HS-5 (cell line): ENCODE measurements at places on chromosomes 6 and 20.
A peak's percentile ranks its signal among the peaks of the same experiment; 100 is the strongest.

- DNase-seq = peak; percentile 23
Observed at GRCh38 chr6:89022798-89023197, 57.8 kb upstream of the PNRC1 start.

GRCh38 chr6:29517245-29517644, 29.5 kb upstream of the MAS1L start:
- DNase-seq = no peak

- DNase-seq = no peak
Observed at GRCh38 chr6:159490298-159490937, 202.6 kb downstream of the SOD2 start.

- no peak for DNase-seq
Observed at GRCh38 chr20:59300333-59301081, at the start of gene EDN3. Gene EDN3 (plus strand): TSS chr20:59300611. CDS start chr20:59300813, 202 bp downstream.

DNA sequence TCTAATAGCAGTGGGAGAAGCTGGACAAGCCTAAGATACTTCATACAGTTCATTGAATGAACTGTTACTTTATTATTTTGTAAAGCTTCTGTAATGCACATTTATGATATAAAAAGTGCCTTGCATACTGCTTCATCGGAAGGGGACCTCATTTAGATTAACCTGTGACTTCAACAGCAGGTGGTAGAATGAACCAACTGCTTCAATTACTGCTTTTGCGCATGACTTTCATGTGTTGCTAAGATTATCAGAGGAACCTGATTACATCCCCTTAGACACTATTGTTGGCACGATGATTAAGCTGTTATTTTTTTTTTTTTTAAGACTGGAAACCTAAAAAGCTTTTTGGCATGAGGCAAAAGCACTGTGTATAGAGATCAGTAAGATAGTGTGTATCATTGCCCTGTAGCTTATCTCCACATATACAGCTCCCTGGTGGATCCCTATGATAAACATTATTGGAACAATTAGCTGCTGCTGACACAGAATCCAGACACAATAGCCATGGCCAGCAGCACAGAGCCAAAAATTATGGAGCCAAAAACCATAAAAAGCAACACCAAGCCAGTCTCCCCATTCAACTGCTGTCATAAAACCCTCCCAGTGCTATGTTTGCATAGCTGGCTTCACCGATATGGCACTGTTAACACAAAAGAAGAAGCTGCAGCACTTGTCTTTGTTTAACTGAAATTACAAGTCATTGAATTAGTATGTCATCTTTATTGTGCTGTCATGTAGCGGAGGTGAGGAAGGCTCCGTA, 731.6 kb upstream of the MMS22L start:
- no peak for DNase-seq

GRCh38 chr6:21161707-21162106, 431.8 kb upstream of the SOX4 start:
- DNase-seq = no peak
